NCI-H1105 treated with DMSO at 0.1 percent for 48 hours (cell line): ENCODE measurements at places on chromosomes 7 and 10.

GRCh38 chr10:69145329-69145728, 21.4 kb downstream of the VPS26A start:
- DNase-seq, result no peak

DNA sequence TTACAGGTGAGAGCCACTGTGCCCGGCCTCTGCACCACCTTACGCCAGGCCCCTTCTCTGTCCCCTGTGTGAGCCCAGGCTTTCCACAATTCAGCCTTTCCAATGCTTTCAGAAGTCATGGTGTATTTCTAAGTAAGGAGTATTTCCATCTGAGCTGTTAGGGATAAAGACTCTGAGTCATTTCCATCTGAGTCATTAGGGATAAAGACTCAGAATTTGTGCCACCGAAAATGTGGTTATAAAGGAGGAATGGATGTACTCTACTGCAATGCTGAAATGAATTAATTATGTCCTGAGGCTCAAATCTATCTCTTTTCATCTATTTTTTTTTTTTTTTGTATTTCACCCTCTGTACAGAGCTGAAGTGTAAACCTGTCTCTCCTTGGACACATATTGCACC, 84.0 kb downstream of the GATA3 start:
- no peak for DNase-seq

GRCh38 chr7:30921540-30922401, 10.1 kb downstream of the AQP1 start:
- no peak for DNase-seq

- no peak for DNase-seq
Measured at GRCh38 chr7:4714161-4714700, 32.1 kb downstream of the FOXK1 start.

- DNase-seq, result no peak
Measured at GRCh38 chr7:440059-440749, 79.4 kb downstream of the PDGFA start.

GRCh38 chr7:158106272-158106671, 481.4 kb downstream of the PTPRN2 start:
- DNase-seq, result no peak
